ENCODE measurements at places on chromosomes 1 and 21. TPM values are rescaled to one million over a fixed set of nuclear protein-coding genes. Genes with fewer than 3 reads are reported as not detected.

GRCh38 chr1:64471218-64472039, 1.5 kb downstream of the CACHD1 start:
- peak; percentile 25 for DNase-seq

DNA sequence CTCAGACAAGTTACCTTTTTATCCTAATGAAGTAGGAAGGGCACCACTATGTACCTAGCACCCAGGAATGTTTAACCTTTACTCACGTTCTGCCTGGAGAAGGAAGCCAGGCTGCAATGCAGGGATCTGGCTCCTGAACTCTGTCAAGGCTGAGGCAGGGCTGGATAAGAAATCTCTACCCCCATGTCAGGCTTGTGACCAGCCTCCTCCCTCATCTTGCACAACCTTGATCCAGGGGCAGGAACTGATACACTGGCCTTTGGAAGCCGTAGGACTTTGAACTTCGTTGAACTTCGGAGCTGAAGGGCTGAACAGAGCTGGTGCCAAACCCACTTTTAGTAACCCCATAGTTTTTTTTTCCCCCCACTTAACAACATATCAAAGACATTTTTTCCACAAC, 8.0 kb upstream of the AKR1A1 start:
- DNase-seq, result no peak

GRCh38 chr1:159763686-159764085, 17.1 kb upstream of the DUSP23 start:
- DNase-seq, result no peak

Gene CMPK1
- 78.2 TPM for total RNA-seq

- no peak for DNase-seq
These were observed 315.9 kb upstream of the GREM2 start for GRCh38 chr1:240927821-240928220.

- DNase-seq, result peak; percentile 91
These were observed 29.0 kb downstream of the TRIM62 start for GRCh38 chr1:33152685-33153432.

Gene PRAMEF18
- not detected for total RNA-seq

GRCh38 chr1:207711285-207711684, 40.6 kb upstream of the CD46 start:
- DNase-seq, result no peak

GRCh38 chr1:61842036-61842435, 99.8 kb downstream of the PATJ start:
- no peak for DNase-seq

- peak; percentile 49 for DNase-seq
These were observed at the start of gene MEGF6 for GRCh38 chr1:3611170-3612019. Gene MEGF6, minus strand, starts transcription at chr1:3611508. Its CDS starts 240 bp downstream, at chr1:3611268.

GRCh38 chr1:169456029-169456428, 28.8 kb upstream of the CCDC181 start:
- no peak for DNase-seq

Gene DIRAS3
- total RNA-seq, result 32.6 TPM

- peak; percentile 85 for DNase-seq
These were observed 2.8 kb upstream of the LIX1L start for GRCh38 chr1:145960468-145961108.

DNA sequence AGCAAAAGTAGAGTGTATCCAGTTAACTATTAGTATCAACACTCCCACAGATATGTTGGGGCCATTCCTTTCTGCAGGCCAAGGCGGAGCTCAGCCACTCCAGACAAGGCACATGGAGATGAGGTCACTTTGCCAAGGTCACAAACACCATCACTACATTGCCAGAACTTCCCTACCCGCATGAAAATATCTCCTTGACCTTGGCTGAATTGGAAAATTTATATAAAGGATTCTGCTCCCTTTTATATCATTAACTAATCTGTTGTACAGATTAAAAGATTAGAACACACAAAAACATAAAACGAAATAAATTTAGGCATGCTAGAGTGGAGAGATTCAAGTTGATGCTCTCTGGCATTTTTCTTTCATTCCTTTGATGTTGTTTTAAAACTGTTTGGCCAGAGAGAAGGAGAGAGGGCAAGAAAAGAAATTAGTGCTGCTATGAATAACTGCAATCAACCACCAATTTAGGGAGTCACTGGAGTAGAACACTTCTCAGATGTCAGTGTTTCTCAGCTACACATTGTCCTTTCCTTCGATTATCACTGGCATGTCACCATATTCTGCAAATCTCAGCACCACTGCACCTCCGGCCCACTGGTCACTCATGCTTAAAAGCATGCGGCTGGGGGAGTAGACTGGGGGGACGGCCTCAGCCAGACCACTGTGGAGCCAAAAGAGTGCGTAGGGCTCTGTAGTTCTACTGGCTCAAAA, 78.7 kb upstream of the ATP1B1 start:
- DNase-seq, result no peak

GRCh38 chr1:83555871-83556270, 443.1 kb downstream of the TTLL7 start:
- no peak for DNase-seq

DNA sequence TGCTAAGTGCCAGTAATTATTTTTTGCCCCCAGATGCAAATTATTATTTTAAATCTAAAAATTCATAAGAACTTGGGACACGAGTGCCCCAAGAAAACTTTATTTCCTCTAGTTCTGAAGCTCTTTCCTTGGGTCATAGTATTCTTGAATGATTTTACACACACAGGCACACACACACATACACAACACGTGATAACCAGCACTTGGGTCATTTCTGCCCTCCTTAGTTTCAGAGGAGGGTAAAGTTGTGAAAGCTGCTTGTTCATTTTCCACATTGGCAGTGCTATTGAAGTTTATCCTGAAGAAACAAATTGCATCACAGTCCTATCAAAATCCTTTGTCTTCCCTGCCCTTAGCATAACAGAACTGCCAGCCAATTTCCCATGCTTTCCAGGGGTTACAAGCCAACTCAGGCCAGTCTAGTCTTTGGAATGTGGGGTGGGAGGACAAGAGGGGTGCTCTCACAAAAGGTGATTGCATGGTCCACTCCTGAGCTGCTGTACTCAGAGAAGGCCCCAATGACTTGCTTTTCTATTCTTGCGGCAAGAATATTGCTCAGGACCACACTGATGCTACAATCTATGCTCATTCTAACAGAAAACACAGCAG, 98.5 kb upstream of the POGK start:
- no peak for DNase-seq

- DNase-seq, result no peak
These were observed 36.7 kb upstream of the KCNK2 start for GRCh38 chr1:215045698-215046308.

Gene PLD5
- 0.11 TPM for total RNA-seq

DNA sequence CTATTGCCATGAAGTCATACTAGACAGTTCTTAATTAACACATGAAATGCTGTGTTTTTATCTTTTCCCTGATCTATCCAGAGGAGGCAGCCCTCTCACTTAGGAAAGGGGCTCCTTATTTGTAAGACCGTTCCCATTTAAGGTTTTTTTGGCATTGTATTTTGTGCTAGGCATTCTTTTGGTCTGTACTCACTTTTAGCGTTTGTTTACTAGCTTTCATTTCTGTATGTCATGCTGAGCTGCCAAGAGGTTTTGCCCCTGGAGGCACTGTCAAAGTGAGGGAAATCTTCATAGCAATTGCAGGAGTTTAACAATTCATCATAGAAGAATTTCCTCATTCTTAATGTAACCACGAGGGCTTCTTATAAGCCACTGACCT, 59.5 kb downstream of the MTR start:
- no peak for DNase-seq

DNA sequence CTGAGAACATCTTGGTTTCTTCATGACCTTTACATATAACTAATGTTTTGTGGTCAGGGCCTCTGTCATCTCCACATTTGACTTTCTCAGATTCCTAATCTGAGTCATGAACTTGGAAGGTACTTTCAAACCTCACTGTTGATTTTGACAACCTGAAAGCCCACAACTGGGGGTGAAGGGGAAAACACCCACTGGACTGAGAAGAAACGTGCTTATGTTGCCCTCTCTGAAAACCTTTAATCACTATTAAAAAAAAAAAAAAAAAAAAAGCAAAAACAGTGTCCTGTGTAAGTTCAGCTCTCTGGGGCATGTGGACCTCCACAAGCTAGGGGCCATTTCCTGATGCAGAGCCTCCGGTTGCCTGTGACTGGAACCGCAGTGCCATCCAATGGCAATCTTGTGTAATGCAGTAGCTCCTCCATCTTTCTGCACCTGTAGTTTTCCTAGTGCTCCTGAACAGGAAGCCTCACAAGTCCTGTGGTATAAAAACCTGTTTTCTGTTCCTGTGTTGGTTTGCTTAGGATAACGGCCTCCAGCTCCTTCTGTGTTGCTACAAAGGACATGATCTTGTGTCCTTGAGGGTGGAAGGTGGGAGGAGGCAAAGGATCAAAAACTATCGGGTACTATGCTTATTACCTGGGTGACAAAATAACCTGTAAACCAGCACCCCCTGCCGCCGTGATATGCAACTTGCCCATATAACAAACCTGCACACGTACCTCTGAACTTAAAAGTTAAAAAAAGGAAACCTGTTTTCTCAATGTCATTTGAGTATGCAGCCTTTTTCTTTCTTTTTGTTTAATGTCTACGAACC, 124.5 kb downstream of the ZNF648 start:
- DNase-seq, result no peak

- DNase-seq, result no peak
These were observed 111.5 kb downstream of the CNIH3 start for GRCh38 chr1:224727351-224728289.

- no peak for DNase-seq
These were observed 105.5 kb downstream of the TNNI3K start for GRCh38 chr1:74340656-74341055.

- DNase-seq, result no peak
These were observed 40.9 kb downstream of the SMYD2 start for GRCh38 chr1:214321705-214322453.

- no peak for DNase-seq
These were observed 2.5 kb upstream of the ATF6 start for GRCh38 chr1:161763522-161764098.

Gene USH2A
- total RNA-seq, result 3.6 TPM

GRCh38 chr1:201565771-201566528, 27.0 kb downstream of the NAV1 start:
- DNase-seq, result no peak

DNA sequence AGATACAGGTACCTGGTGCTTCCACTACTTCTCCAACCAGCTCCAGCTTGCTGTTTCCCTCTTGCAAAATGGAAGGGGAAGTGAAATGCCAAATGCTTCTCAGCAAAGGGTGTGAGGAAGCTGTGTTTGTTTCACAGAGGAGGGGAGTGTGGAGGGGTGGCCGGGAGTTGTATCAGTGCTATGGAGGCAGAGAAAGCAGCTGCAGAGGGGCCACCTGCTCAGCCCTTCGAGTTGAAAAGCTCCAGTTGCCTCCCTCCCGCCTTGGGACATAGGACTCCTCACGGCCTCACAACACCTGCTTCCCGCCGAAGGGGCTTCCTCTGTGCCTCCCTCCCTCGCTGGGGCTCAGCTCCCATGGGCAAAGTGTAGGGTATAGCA, 12.1 kb upstream of the LINGO4 start:
- DNase-seq, result no peak

DNA sequence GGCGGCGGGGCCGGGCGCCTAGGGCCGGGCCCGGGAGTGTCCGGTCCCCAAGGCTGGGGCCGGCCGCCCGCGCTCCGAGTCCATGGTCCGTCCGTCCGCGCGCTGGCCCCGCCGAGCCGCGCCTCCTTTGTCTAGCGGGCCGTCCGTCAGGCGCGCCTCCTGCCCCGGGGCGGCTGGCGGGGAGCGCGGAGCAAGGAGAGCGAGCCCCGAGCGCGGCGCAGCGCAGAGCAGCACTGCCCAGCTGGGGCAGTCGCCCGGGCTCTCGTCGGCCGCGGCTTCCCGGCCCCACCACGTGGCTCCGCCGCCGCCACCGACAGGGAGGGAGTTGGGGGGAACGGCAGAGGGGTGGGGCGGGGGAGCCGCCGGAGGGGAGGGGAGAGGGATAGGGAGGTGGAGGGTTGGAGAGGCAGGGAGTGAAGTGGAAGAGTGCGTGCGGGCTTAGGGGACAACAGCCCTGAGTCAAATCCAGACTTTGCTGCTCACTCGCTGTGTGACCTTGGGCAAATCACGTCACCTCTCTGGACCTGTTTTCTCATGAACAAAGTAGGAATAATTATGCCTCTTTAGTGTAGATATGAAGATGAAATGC, at the start of gene NKAIN1:
Gene NKAIN1, minus strand, starts transcription at position 235 of the 589 bp plus-strand sequence. CDS start 340 bp downstream, outside the sequence.
- no peak for DNase-seq

DNA sequence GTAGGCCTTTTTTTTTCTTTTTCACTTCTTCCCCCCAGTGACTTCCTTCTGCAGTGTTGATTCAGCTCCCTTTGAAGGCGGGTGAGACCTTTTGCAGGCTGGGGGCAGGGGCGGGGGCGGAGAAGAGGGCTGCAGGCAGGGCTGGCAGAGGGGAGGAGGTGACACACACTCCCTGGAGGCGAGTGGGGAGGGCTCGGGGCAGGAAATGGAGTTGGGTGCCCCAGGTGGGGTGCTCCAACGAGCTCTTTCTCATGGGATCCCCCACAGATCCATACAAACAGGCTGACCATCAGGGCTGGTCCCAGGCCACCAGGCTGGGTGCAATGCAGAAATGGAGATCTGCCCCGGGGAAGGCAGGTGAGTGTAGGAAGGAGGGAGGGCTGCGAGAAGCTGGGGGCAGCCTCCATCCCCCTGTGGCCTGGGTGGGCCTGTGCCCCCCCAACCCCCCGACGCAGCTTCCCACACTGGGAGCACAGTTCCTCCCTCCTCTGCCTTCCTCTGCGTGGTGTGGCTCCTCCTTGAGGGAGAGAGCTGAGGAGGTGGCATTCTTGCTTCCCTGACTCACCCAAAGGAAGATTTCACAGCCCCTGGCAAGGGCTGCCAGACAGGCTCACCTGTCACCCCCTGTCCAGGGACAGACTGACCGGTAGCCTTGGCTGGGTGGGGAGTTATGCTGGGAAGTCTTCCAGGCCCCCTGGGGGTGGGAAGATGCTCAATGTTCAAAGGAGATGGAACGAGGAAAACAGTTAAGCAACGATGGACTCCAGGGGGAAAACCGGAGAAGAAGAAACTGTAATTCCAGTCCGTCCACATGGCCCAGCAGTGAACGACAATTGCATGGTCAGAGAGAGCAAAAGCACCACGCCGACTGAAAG, 7.1 kb upstream of the ITGB2 start:
- peak; percentile 46 for DNase-seq

DNA sequence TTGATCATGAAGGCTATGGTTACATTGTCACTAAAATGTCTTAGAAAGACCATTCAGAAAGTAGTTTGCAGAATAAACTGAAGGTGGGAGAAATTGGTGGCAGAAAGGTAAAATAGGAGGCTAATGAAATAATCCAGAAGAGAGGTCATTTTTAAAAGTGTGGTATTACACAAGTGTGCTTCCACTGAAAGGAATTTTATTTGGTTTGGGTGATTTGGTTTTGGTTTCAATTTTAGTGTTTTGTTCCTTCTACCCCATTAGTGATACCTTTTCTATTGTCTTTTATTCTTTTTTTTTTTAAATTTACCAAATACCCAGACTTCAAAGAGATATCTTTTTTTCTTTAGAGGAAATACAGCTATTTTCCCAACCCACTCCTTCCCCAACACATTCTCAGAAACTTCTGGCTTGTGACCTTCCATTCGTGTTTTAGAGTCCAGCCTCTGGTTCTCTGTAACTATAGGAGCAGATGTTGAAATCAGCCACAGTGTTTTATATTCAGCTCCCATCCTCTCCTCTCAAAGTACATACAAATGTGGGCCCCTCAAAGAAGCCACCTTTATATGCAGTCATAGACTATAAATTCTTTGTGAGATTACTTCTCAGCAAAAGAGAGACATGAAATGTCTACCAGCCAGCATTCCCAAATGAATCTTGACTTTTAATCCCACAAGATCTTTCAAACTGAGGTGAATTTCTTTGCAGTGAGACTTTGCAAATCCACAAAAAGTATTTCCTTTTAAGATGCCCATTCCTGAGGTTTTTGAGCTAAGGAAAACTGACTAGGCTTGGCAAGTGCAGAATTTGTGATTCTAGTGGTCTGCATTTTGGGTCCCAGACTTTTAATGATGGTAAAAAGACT, 42.0 kb upstream of the PALMD start:
- no peak for DNase-seq

Measured in left ventricle myocardium inferior (tissue), 1 donor.